Renal cortical epithelial cell (primary cell): ENCODE measurements at places on chromosomes 1 and 21. TPM values are rescaled to one million over a fixed set of nuclear protein-coding genes. Genes with fewer than 3 reads are reported as not detected.

Gene CLIC6
- total RNA-seq = 0.50 and 2.3 TPM in 2 replicates

- peak; percentile 31 for DNase-seq
Measured at GRCh38 chr1:83033682-83034081, 965.2 kb downstream of the TTLL7 start.

Gene PTPN7
- total RNA-seq = not detected in 2 replicates

GRCh38 chr1:67749844-67750690 is 65.1 kb downstream of the GADD45A start:
- peak; percentile 98 for DNase-seq

DNA sequence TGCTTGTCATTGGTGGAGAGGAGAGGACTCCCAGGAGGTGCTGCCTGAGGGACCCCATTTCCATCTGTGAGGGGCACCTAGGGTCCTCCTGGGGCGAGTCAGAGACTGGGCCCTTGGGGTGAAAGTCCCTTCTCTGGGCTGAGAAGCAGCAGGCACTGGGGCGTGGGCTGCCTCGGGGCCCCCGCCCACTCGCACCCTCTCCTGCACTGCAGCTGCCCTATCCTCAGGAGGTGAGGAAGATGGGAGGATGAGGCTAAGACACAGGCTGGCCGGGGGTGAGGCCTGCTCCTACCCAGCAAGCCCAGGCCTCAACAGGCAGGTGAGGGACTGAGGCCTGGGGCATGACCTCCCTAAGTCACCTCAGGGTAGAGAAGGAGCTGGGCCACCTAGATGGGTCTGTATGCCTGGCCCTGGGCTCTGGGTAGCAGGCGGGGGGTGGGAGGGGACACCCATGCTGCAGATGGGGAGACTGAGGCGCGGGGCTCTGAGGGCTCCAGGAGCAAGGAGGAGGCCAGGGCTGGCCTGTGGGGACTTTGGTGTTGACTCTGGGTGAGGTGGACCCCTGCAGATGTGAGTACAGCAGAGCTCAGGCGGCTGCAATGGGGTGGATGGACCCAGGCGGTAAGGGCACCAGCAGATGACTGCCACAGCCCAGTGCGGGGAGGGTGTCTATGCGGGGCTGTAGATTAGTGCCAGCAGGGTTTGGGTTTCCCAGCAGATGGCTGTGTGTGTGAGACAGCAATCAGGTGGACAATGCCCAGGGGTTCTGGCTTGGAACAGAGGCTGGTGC is 10.4 kb upstream of the ZNF669 start:
- DNase-seq = no peak

Gene AQP10
- total RNA-seq = not detected in 2 replicates

DNA sequence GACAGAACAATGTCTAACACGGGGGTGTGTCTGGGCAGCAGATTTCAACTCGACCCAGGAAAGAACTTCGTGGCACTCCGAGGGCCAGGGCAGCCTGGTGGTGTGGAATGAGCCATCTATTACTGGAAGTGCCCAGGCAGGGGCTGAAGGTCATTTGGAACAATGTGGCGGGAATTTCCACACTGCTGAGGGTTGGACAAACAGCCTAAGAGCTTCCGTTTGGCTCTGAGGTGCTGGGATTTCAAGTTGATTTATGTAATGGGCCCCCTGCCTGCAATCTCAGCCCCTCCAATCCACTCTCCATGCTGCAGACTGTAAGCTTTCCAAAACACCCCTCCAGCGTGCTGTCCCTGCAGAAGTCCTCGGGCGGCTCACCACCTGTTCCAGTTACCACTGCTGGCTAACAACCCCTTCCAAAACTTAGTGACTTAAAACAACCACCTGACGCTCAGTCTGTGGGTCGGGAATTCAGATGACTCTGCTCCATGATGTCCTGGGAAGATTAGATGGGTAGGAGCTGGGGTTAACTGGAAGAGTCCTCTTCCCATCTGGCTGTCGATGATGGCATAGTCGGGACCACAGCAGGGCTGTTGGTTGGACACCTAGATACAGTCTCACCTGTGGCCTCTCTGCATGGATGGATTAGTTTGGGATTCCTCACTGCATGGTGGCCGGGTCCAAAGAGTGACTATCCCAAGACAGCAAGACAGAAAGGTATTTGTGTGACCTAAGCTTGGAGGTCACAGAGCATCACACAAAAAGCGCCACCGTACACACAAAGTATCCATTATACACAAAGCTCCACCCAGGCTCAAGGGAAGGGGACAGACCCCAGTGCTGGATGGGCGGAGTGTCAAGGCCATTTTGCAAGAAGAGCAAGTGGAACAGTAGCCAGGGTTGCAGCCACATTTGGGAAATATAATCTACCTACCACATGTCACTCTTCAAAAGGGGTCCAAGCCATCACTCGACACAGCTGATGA is 89.7 kb upstream of the IFFO2 start:
- peak; percentile 61 for DNase-seq

GRCh38 chr1:175274368-175274767 is 81.8 kb upstream of the KIAA0040 start:
- DNase-seq = no peak

Gene KRTAP6-1
- not detected in 2 replicates for total RNA-seq

DNA sequence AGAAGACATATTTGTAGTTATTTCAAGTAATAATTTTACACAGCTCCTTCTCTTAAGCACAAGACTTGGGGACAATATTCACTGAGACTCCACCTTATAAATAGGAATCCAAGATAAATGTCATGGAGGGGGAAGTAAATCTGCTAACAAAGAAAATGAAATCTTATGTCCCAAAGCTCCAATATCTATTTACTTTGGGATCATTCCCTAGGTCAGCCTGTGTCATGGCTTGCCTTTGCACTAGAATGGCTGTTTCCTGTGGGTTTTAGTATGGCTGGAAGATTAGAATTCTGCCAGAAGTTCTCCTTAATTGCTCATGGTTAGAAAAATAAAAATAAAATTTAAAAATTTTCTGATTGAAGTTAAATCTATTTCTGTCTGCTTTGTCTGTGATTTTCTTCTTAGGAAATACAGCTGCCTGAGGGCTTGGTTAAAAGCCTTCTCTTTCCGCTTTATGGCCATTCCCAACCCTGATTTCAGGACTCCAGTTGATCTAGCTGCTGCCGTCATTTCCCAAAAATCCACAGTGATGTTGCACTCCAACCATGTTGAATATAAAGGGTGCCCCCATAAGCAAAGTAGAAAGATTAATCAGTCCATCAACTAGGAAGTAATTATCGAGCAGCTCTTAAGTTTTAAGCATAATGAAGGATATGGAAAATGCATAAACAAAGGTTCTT is 326.4 kb upstream of the LYPLAL1 start:
- DNase-seq = no peak

GRCh38 chr1:228022571-228023293 is 15.9 kb downstream of the WNT3A start:
- no peak for DNase-seq

DNA sequence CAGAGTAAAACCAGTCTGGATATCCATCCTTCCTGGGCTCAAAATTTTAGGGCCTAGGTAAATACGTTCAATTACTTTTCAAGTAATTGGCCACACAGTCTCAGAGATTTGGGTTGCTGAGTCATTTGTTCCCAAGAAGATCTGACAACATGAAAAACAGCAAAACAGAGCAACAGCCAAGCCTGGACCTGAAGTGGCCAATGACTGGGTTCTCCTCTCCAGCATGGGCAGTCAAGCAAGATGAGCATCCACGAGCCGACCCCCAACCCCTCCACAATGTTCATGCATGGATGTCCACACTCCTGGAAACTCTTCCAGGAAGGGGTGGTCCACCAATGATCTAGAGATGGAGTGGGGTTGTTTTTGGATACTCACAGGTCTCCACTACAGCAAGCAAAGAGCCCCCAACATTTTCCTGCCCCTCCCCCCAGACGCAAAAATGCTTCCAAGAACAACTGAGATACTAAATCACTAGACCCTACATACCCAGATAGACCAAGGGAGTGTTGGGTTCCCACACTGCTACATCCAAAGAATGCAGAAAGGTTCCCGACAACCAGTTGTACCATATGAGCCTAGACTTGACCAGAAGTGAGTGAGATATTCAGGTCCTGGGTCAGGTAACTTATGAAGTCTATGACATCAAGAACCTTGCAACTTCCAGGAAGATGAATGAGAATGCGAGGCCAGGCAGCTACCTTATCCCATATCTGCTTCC is 73.0 kb downstream of the CD46 start:
- peak; percentile 93 for DNase-seq

DNA sequence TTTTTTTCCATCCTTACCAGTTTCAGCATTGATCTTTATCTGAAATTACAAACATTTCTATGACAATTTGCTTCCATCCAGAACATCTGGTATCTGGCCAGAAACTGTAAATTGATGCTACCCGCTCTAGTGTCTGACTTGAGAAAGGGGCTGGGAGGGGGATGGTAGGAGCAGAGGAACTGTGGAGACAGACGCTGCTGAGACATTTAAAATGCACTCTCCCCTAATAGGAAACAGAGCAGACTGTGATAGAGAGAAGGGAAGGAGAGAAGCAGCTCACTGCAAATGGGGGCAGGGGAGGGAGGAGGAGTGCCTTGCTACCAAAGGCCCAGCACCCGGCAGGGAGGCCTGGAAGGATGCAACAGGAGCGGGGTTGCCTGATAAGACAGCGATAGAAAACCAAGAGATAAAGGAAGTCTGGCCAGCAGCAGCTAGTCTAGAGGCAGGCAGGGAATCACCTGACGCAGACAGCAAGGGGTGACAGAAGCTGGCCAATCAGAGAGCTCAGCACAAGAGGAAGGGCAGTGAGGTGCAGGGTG is 195.5 kb upstream of the NFIA start:
- no peak for DNase-seq

DNA sequence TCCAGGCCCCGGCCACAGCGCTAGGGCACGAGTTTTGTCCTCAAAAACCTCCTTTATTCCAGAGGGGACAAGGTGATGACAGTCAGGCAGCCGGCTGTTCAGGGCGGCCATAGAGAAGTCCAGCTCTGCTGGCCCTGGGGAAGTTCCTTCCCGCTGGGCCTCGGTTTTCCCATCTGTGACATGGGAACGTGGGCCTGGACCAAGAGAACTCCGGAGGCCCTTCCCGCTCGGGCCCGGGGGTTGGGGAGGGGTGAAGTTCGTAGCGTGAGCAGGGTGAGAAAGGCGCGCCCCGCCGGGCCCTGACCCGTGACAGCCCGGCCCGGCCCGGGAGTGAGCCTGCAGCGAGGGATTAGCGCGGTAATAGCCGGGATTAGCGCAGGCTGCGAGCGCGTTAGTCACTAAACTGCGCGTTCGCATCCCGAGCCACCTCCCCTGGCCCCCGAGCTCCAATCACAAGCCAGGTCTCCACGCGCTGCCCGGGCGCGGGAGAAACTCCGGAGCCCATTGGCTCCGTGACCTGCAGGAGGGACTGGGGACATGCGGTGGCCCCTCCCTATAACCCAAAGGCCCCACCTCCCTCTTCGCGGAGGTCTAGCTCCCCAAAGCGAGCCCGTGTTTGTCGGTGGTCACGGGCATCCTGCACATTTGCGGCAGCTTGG is 29.8 kb upstream of the PADI2 start:
- no peak for DNase-seq

DNA sequence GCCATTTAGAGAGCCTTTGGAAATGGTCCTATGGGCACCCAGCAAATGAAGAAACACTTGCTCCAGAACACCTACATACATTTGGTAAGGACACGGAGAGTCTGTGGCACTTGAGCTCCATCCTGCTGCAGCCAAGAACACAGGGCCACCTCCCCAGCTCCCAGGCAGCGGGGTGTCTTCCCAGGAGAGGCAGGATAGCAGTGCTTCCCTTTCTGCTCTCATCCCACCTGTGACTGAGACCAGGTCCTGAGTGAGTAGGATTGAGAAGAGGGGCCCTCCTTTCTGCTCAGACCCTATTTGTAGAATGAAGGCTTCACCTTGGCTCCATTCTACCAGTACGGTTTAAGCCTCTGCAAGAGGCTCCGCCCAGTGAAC is 4.1 kb downstream of the C1orf174 start:
- DNase-seq = no peak

DNA sequence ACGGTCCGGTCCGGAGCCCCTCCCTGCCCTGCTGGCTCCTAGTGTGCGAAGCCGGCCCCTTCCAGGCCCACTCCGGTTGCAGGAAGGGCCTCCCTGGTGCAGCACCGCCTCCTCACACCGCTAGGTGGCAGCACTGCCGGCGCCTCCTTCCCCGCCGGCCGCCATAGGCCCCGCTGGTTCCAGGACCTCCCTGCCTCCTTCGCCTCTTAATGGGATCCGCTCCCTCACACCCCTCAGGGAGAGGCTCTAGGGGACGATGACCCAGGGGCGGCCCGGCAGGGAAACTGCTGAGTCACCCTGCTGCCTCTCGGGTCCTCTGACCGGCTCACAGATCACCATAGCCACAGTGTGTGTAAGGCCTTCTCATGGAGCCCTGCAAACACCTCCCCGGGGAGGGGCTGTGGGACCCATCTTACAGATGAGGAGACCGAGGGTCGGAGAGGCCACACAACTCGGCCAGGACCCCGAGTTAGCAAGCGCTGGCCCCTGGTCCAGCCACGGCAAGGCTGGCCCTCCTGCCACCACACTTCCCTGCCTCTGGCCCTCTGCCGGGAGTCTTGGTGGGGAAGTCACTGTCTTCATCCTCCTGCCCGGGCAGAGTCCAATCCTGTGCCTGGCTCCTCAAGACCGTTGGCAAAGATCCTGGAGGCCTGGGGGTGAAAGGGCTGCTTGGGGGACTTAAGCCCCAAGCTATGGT is 1.6 kb upstream of the AJAP1 start:
- peak; percentile 26 for DNase-seq

DNA sequence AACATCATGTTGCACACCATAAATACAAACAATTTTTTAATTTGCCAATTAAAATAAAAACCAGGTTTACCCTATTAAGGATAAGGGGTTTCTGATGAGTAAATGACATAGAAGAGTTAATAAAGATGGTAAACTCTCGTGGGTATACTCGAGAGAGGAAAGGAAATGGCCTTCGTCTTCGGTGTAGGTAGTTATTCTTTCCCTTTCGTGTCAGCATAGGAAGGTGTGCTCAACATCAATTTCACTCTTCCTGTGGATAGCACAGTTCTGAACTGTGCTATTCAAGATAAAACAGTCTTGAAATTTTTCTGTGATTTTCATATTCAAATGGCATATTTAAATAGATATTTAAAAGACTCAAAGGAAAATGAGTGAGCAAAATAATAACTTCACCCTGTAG is 98.2 kb downstream of the RGL1 start:
- DNase-seq = no peak

- no peak for DNase-seq
Measured at GRCh38 chr1:233940908-233941307, 36.4 kb downstream of the SLC35F3 start.

DNA sequence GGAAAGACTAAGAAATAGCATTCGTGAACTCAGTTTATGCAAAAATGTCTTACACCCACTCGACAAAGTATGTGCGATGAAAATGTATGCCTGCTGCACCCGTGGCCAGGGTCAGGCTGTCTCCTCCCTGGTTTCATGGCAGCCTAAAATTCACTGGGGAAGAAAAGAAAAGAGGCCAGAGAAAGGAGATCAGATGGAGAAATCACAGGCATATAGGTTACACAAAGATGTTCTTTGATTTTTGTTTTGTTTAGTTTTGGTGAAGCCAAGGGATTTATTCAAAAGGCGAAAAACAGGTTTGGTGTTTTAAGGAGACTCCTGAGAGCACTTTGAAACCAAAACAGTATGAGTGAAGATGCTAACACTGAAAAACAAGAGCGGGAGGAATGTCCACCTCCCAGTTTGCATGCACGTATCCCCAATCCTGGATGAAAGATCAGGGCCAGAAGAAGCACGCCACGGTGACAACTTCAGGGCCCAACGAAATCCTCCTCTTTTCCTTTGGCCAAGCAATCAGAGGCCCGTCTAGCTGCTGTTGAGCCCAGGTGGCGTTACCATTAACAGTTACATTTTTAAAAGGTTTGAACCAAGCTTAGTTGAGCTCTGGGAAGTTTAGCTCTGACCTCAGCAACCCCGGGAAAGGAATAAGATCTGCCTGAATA is 992 bp upstream of the SSX2IP start:
- no peak for DNase-seq
